ENCODE measurements at places on chromosomes 1 and 21. TPM values are rescaled to one million over a fixed set of nuclear protein-coding genes. Genes with fewer than 3 reads are reported as not detected.

Gene SCMH1
- polyA plus RNA-seq: 6.6 TPM

Gene THBS3
- polyA plus RNA-seq: 3.1 TPM

Gene ALX3
- not detected for polyA plus RNA-seq

Gene BRINP3
- 0.02 TPM for polyA plus RNA-seq

Gene GPR3
- polyA plus RNA-seq: not detected

Gene MYCL
- polyA plus RNA-seq: 2.6 TPM

Gene CAMK1G
- 0.14 TPM for polyA plus RNA-seq

- no peak for DNase-seq
These were observed 43.8 kb upstream of the MYBPHL start for GRCh38 chr1:109350655-109351054.

- DNase-seq: no peak
These were observed 214.7 kb upstream of the NRIP1 start for GRCh38 chr21:15279482-15279881.

GRCh38 chr1:29736582-29737188, 500.4 kb downstream of the PTPRU start:
- no peak for DNase-seq

- no peak for DNase-seq
These were observed 41.5 kb upstream of the LIN9 start for GRCh38 chr1:226350519-226350865.

DNA sequence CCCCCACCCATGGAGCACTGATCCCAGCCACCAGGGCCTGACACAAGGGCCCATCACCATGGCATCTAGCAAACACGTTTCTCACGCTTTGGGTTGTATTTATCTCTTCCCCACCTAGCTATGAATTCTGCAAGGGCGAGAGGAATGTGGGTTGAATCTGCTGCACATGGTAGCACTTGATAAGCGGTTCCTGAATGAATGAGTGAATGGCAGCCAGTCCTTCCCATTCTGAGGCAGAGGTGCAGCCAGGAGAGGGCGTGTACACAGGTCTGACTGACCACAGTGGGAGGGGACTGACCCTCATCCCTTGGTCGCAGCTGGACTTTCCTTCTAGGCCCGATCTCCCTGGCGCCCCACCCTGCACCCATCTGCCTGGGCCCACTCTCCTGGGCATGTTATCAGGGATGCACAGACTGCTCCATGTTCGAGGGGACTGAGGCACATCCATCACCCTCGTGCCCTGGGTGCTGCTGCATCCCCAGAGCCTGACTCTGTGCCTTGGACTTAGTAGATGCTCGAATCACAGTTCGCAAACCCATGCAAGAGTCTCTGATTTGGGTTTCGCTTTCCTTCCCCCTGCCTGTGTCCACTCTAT, 1.0 kb downstream of the RD3 start:
- no peak for DNase-seq

DNA sequence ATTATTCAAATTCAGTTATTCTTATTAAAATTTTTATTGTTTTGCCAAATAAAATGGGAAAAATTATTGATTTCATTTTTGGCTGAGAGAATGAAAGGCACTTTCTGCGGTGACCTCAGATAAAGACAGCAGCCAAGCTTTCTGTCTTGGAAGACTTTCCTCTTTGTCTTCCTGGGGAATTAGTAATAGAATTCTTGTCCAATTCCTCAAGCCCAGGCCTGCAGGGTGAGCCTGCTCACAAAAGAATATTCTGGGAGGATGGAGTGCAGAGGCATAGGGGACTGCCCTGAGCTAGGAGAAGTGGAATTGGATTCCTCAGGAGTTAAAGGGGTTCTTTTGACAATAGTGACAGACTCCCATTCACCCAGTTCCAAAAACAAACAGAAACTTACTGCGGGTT, 614.5 kb upstream of the ADGRL2 start:
- no peak for DNase-seq

DNA sequence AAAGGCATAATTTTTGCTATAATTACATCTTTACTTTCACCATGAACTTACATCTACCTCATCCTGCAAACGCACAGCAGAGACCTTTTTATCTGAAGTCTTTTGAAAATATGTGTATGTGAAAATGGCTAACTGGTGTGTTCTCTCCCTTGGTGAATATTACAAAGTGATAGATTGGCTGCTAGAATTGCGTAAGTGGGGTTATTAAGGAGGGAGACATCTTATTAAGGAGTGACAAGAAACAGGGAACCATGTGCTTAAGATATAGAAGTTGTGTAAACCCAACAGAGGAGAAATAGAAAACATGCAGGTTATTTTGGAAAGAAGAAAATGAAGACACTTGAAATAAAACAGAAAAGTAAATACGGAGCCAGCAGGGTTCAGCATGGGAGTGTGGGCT, 7.8 kb downstream of the KCNJ15 start:
- no peak for DNase-seq

GRCh38 chr1:203086992-203087763, 1.4 kb upstream of the MYOG start:
- no peak for DNase-seq

DNA sequence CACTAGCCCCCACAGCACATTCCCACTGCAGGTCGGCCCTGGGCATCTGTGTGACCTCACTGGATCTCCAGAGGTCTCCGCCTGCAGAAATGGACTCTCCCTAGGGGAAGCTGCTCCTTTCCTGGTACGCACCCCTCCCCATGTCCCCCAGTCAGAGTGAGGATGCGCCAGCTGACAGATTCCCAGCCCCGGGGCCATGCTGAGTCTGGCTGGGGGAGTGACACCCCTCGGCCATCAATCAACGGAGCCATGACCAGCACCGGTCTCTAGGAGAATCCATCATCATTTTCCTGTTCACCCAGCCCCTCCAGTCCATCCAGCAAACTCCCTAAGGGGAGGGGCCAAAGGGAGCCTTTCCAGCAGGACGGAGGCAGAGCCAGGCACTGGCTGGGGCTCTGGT, 68.7 kb upstream of the PAX7 start:
- no peak for DNase-seq

GRCh38 chr1:216032961-216033614, 390.2 kb downstream of the USH2A start:
- DNase-seq: no peak

- DNase-seq: no peak
These were observed 296.2 kb upstream of the VAMP3 start for GRCh38 chr1:7474786-7475502.

- no peak for DNase-seq
These were observed 12.0 kb downstream of the PGLYRP4 start for GRCh38 chr1:153336650-153337049.

- DNase-seq: no peak
These were observed 125.4 kb downstream of the TBX15 start for GRCh38 chr1:118862755-118863154.

GRCh38 chr1:151991663-151992302, 1.9 kb downstream of the S100A10 start:
- no peak for DNase-seq

DNA sequence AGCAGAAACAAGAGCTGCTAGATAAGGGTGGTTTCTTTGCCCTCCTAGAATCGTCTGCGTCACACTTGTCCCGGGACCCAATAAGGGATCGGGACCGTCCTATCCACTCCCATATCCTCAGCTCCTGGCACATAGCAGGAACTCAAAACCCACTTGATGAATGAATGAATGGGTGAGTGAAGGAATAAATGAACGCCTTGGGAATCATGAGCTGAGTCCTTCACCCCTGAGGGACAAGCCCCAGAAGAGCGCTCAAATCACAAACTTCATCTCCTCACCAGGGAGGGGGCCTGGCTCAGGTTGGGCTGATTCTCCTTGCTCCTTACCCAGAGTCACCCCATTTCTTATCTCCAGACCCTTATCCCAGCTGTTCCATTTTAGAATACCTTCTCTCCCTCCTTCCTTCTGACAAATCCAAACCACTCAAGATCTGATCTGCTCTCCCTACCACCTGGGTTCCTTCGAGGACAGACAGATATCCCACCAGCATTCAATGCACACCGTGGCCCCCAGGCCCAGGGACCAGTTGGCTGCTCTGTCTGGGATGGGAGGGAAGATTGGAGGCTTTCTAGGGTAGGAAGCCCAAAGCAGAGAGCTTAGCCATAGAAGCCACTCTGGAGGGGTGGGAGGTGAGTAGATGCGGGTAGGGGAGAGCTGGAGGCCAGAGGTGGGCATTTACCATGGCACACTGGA, 643 bp upstream of the MOB3C start:
- no peak for DNase-seq

DNA sequence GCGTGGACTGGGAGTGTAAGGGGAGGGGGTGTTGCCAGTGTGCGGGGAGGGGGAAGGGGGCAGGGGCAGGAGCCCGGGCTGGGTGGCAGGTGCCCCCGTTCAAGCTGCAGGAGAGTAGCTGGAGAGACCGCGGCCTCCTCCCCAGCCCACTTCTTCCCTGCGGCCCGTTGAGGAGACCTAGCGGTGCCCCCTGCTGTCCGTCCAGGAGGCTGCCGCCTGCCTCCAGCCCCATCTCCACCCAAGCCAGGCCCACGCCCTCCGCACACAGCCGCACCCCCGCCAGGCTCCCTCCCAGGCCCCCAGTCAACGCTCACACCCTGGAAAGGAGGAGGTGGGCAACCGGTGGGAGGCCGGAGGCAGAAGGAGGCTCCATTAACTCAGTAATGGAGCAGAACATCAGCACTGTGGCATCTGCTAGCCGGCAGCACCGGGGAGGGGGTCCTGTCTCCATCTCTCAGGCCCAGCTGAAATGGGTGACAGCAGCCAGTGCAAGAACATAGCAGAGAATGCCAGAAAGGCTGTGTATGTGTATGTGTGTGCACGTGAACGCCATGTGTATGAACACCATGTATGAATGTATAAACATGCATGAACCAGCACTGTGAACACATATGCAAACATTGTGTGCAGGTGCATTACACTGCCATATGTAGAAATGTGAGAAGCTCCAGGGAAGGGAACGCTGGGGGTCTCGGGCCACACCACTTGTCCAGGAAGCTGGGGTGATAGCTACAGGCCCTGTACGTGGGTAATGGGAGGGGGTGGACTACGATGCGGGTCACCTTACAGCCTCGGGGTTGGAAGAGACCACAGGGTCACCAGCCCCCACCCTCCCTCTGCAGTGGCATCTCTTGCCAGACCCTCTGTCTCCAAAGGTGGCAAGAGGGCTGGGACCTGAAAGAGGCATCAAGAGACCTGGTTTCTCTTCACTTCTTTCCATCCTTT, 84.6 kb downstream of the SYT2 start:
- DNase-seq: peak; percentile 72

DNA sequence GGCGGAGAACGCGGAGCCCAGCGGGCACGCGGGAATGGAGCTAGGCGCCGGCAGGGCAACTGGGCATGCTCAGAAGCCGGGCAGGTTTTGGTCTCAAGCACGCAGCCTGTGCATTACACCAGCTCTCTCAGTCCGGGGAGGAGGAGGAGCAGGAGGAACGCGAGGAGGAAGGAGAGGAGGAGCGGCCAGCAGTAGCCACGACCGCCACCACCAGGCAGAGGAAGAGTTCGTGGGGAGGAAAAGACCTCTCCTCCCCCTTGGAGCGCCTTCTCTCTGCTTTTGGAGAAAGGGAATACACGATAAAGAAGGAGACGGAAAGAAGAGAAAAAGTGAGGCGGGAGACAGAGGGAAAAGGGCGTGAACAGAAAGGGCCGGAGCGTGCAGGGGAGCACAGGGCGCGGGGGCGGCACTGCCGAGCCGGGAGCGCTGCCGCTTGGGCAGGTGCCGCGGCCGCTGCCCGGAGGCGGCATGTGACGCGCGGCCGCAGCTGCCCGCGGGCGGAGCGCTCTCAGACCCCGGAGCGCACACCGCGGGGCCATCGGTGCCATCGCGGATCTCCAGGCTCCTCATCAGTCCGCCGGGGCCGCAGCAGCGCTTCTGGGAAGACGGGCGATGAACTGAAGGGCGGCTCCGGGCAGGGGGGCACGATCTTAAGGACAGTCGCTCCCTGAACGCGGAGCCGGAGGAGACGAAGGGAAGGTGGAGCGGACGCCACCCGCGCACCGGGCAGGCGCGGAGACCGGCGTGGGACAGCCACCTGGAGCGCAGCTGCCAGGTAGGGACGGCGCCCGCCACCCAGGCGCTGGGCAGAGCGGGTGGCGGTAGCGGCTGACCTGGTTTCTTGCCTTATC, at the start of gene CHRM3:
CHRM3 (plus strand) TSS at position 116 of the 851 bp plus-strand sequence. CDS start 520,884 bp downstream, outside the sequence.
- peak; percentile 33 for DNase-seq

DNA sequence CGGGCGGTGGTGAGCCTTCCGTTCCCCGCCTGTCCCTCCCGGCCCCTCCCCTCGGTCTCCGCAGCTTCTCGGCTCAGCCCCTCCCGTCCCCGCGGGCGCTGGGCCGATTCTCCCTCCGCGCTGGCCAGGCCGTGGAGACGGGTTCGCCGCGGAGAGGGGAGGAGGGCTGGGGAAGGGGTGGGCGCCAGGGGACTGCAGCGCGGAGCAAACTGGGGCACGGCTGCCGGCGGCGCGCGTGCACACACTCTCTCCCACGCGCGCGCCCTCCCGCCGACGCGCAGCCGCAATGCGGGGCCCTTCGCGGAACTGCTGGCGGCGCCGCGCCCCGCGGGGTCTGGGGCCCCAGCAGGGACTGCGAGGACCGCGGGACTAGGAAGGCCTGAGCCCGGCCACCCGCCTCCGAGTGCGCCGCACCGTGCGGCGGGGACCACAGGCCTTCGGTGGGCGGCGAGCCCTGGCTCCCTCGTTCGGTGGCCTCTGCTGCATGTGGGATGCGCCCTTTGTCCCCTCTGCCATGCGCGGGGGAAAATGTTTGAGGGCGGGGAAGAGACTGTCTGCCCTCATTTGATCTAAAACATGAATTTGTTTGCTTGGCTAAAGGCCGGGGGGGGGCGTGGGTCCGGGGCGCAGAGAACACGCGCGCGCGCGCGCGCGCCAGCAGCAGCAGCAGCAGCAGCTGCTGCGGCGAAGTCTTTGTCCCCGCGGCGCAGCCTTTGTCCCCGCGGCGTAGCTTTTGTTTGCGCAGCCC, 90.7 kb upstream of the VAMP3 start:
- peak; percentile 51 for DNase-seq

DNA sequence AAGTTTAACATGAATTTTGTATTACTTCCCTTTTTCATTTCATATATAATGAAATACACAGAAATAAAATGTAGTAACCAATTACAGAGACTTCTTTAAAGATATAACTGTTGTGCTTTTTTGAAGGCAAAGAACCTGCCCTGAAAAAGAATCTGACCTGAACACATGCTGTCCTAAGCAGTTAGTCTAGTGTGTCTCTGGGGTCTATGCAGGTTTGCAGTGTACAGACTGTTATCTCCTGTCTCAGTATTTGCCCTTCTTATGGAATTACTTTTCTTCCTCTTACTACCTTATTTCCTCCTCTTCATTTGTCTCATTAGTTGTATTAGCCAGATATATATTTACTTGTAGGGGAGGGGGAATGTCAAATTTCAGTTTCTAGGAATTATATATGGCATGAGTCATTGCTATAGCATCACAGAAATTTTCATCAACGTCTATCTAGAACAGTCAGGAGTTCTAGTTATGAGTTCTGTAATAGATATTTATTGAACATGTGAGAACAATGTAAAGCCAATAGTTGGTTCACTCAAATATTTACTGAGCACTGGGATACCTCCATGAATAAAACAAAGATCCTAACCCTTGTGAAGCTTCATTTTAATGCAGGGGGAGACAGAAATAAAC, 28.4 kb upstream of the PLEKHO1 start:
- no peak for DNase-seq

DNA sequence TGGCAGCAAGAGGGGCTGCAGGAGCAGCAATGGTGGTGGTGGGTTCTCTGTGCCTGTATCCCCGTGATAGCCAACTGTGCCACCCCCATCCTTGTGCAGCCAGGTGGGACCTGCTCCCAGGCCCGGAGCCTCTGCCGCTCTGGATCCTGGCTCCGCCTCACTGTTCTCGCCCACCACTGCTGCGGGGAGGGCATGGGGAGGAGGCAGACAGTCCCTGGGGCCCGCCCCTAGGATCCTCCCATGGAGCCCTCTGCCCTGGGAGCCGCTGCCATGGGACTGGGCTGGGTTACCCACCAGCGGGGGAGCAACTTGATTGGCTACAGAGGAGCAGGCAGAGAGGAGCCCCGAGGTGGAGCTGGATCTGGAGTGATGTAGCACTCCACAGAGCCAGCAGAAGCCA, 31.6 kb downstream of the CD1D start:
- DNase-seq: no peak
